ENCODE measurements at places on chromosomes 2 and 18.

DNA sequence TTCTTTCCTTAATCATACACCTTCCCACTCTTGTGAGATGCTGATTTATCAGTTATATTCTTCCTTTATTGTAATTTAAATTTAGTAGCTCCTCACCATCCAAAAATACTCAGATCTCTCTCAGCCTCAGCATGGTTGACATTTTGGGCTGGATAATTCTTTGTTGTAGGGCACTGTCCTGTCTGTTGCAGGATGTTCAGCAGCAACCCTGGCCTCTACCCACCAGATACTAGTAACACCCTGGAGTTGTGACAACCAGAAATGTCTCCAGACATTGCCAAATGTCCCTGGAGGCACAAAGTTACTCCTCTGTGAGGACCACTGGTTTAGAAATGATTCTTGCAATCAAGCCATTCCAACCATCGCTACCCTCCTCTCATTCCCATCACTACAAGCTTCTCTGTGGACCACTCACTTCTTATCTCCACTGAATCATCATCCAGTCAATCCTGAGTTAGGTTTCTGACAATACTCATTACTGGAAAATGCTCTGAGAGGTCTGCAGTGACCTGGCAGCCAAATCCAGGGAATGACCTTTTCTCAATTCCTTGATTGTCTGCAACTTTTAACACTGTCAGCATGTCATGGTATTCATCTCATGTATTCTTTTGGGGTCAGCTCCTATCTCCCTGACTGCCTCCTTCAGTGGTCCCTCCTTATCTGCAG, 43.3 kb downstream of the OSBPL6 start:
- no peak for DNase-seq

DNA sequence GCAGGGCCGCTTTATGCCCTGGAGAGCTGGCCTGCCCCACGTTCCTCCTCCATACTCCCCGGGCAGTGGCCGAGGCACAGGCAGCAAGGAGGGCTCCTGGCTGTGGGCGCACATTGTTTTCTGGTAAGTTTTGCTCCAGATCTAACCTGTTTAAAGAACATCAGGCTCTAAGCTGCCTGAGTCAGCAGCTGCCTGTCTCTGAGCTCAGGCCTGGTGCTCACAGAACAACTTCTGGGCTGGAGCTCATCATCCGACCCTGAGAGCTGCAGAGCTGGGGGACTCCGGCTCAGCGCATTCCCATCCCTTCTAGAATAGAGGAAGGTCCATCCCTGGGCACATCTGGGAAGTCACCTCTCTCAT, 54.5 kb upstream of the PXDN start:
- DNase-seq = no peak

DNA sequence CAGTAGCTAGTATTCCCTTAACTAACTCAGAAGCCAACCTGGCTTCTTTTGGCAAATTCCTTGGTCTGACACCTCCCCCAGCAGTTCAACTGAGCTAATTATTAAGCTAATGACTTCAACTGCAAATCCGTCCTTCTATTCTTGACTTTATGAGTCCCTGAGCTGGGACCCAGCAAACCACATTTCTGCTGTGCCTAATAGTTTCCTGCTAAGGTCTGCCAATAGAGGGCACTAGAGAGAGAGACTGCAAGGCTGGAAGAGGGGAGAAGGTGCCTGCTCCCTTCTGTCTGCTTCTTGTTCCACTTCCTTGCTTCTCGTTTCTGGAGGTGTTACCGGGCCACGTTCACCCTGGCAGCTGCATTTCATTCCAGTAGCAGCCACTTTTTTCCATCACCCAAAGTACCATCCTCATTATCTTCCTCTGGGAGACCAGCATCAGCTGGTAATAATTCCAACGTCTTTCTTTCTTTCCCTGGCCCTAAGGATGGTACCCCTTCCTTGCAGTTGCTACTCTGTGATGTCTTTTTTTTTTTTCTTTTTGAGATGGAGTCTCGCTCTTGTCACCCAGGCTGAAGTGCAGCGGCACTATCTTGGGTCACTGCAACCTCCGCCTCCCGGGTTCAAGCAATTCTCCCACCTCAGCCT, 352.0 kb downstream of the TNS1 start:
- DNase-seq = peak; percentile 81

- DNase-seq = no peak
Measured at GRCh38 chr2:109459485-109459884, 154.3 kb downstream of the SEPTIN10 start.

DNA sequence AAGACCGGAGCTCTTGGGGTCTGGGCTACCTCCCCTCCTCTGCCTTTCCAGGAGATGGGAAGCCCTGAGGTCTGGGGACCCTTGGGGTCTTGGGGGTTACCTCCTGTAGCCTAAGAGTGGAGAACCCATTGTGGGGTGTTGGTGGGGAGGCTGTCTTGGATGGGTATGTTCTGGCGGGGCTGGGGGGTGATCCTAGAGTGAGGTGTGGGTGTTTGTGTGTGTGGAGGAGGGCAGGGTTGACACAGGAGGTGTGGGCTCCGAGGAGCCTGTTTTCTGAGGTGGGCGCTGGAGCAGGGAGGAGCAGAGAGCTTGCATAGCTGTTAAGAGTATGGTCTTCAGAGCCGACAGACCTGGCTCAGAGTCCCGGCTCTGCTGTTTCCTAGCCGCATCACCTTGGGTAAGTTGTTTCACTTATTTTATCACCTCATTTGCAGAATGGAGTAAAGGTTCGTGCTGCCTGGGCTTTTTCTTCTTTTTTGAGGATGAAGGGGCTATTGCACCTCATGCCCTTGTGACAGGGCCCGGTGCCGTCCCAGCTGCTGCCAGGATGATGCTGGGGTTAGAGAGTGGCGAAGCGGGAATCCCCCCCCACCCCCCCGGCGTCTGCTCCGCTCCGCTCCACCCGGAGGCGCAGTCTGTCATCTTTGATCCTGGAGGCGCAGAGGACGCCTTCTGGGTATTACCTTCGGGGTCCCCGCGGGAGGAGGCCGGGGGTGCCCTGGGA, 17.2 kb downstream of the TET3 start:
- DNase-seq = no peak

DNA sequence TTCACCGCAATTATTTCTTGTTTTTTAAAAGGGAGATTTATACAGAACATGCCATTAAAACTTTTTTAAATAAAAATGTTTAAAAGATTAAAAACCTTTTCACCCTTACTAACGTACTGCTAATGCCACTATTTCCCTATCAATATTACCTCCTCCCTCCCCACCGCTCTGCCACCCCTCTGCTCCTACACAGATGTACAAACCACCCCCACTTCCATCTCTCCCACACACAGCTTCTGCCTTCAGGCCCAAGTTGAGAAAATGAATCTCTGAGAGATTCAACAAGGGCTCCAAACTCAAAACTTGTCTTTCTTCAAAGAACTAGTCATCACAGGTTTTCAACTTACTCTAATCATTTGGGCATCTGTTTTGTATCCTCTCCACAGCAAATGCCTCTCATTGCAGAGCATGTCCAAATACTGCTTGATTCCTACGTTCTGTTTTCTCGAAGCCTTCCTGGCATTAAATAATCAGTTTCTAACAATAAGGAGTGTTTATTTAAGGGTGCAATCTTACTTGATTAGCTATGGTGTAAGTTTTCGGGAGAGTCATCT, 32.1 kb downstream of the FARSB start:
- no peak for DNase-seq

DNA sequence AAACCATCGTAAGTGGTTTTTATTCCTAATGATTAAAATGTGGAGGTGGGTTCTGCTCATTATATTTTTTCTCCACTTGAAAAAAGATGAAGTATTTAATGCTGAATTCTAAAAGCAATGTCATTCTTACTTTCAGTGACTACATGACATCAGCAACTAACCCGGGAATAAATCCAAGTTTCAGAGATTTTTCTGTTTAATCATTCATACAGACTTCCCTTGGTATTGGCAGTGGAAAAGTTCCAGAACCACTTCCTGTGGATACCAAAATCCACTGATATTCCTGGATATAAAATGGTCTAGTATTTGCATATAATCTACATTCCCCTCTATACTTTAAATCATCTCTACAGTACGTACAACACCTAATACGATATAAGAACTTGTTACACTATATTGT, 128.6 kb downstream of the ZNF532 start:
- no peak for DNase-seq

- no peak for DNase-seq
Measured at GRCh38 chr18:7233134-7233810, 2.4 kb downstream of the LRRC30 start.

DNA sequence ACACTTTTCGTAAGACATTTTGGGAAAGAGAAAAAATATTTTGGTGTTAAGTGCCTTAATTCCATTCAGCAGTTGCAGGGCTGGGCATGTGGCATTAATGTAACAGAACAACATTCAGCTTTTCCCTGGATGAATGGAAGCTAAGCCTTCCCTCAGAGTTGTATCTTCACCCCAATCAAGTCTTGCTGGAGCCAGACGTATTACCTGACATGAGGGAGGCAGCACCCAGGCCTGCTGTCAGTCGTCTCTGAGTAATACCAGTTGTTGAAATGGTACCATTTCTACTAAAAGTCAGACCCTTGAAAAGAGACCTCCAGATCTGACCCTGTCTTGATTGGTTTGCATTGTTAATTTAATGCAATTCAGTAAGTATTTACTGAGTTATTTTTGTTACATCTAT, 57.5 kb downstream of the MALT1 start:
- no peak for DNase-seq

- no peak for DNase-seq
Measured at GRCh38 chr2:54120950-54121349, 5.5 kb downstream of the ACYP2 start.

DNA sequence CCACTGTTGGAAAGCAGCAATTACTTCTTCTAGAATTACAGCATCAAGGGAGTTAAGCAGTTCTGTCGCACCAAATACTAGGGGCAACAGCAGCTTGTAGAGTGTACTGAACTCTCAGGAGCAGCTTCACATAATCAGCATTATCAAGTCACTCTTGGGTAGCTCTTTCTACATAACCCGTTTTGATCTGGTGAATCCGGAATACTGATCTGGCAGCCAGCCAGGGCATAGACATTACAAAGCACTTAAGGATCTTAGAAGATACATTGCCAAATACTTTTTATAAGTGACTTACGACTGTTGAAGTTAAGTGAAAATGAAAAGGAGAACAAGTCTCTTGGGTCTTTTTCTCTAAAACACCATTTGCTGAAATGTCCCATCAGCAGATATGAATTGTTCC, 73.2 kb upstream of the NETO1 start:
- DNase-seq = no peak

- DNase-seq = peak; percentile 58
Measured at GRCh38 chr18:5058768-5059695, 138.0 kb downstream of the AKAIN1 start.

DNA sequence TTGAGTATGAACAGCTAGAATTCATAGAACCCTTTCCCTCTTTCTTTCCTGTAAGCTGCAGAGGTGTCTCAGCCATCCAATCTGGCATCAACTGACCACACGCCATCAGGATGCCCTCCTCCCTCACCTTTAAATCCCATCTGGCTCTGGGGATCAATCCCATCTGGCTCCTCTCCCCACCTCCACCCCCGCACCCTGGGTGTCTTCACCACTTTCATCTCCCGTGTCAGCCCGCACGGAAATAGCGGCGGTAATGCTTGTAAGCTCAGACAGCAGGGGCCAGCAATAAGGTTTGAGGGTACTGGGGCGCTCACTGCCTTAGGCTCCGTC, 508 bp upstream of the TUBA4B start:
- DNase-seq = no peak

DNA sequence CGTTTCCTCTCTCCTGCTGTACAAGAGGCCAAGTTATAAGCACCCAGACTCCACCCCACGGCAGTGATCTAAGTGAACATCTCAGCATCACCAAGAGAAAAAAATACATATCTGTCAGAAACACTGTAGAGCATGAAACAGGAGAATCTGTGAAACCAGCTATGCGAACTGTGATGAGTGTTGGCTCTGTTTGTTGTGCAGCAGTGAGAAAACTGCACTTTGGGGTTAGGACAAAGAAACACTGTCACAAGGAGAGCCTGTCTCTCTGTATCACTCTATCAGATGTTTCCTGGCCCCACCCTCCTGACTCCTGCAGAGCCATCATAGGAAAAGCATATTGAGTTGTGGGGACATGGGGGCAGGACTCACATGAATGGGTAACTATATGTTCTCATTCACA, 87.1 kb downstream of the LAMA3 start:
- no peak for DNase-seq

GRCh38 chr18:79533146-79533545, 137.4 kb downstream of the NFATC1 start:
- no peak for DNase-seq

- peak; percentile 26 for DNase-seq
Measured at GRCh38 chr2:207163053-207163755, 2.5 kb downstream of the KLF7 start.

GRCh38 chr2:188332619-188333018, 40.9 kb downstream of the GULP1 start:
- no peak for DNase-seq

GRCh38 chr2:241752689-241753276, 18.4 kb downstream of the D2HGDH start:
- no peak for DNase-seq

DNA sequence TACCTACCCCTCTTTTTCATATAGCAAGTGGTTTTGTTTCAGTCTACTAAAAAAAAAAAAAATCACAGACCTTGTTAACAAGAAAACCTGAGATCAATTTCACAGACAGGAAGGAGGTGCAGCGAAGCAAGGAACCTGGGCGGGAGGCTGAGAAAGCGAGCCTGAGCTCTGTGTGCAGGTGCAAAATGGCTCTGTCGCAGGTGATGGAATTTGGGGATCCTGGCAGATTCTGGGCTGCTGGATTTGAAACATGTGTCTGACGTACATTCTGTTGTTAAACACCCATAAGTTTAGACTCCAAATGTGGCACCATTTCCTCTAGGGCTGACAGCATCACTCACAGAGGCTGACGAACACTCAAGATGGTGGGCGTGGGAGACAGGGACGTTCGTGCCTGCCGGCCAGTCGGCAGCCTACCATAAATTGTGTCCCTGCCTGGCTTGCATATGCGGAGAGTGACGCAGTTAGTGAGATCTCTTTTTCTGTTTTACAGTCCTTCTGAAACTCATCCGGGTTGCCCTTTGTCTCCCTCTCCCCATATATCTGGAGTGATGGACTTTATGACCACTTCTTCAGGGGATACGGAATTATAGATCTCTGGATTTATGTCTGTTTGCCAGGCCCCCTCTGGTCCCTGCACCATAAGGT, 8.8 kb upstream of the DDX1 start:
- no peak for DNase-seq

DNA sequence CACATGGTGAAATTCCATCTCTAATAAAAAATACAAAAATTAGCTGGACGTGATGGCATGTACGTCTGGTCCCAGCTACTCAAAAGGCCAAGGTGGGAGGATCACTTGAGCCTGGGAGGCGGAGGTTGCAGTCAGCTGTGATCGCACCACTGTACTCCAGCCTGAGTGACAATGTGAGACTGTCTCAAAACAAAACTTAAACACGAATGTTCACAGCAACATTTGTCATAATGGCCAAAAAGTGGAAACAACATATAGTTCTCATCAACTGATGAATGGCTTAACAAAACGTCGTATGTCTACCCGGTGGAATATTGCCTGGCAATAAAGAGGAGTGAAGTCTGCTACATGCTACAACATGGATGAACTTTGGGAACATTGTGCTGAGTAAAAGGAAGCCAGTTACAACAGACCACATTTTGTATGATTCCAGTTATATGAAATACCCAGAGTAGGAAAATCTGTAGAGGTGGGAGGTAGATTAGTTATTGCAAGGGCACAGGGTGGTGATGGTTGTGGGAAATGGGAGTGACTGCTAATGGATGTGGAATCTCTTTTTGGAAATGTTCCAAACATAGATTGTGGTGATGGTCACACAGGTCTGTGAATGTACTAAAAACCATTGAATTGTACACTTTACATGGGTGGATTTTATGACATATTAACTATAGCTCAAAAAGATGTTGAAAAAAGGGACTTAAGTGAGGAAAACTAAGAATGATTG, 478.2 kb downstream of the PTPRM start:
- DNase-seq = no peak

GRCh38 chr2:235106874-235107639, 155.2 kb downstream of the SH3BP4 start:
- DNase-seq = peak; percentile 50
